ENCODE measurements at places on chromosomes 2 and 18.

DNA sequence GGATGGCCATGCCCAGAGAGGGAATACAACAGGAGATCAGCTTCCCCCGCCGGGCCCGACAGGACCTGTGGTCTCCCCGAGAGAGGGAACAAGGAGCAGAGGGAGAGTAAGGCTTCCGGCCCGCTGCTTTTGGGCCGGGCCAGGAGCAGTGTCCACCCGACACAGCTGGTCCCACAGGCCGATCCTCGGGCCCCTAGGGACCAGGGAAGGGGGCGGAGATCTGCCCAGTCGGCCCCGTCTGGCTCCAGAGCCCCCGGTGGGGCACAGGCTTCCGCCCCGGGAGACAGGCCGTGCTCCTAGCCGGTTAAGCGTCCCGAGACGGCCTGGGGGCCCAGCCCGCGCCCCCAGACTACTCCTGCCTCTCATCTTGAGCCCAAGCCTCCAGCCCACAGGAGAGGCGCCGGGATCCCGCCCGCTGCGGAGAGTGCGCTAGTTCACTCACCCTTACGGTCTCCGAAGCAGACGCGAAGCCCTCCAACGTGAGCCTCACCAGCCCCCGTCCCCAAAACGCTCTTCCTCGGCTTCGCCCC lies at the start of gene MCFD2:
TSS of gene MCFD2 (minus strand) at position 526 of the 530 bp plus-strand sequence. CDS start 6,635 bp downstream, outside the sequence.
- DNase-seq, result no peak

DNA sequence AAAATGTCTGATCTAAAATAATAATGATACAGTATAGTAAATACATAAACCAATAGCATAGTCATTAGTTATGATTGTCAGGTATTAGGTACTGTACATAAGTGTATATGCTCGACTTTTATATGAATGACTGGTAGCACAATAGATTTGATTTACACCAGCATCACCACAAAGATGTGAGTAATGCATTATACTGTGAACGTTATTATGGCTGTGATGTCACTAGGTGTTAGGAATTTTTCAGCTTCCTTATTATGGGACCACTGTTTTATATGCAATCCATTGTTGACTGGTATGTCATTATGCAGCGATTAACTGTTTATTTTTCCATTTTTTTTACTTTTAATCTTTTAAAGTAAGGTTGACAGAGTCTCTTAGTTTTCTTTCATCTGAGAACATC lies 23.7 kb downstream of the ATP9B start:
- DNase-seq, result no peak

GRCh38 chr18:7683753-7684152 lies 116.6 kb downstream of the PTPRM start:
- no peak for DNase-seq

- peak; percentile 70 for DNase-seq
These were observed 105.4 kb downstream of the KCNH7 start for GRCh38 chr2:162732946-162733698.

DNA sequence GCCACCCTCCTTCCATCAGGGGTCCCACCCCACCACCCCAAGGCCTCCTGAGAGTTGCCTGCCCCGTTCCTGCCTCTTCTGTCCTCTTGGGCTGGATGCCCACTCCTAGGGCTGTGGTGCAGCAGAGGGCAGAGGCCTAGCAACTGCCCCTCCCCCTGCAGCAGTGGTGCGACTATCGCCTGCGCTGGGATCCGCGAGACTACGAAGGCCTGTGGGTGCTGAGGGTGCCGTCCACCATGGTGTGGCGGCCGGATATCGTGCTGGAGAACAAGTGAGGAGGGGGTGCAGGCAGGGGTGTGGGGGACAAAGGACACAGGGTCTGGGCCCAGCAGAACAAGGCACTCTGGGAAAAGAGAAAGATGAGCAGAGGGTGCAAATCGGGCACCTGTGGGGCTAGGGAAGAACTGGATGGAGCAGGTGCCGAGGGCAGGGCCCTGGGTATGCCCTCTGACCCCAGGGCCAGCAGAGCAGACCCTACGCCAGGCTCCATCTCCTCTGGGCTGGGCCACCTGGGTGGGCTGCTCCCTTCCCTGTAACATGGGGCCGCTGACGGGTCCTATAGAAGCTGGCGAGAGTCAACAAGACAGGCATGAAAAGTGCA lies 1.0 kb downstream of the CHRNG start:
- no peak for DNase-seq

GRCh38 chr2:128290356-128290755 lies 28.3 kb downstream of the HS6ST1 start:
- no peak for DNase-seq

GRCh38 chr2:86314125-86314524 lies 23.3 kb downstream of the REEP1 start:
- DNase-seq, result no peak

GRCh38 chr18:31407649-31408048 lies 31.1 kb downstream of the DSG4 start:
- DNase-seq, result no peak
